ENCODE measurements at places on chromosomes 2 and 18.
A peak's percentile ranks its signal among the peaks of the same experiment; 100 is the strongest.

GRCh38 chr18:34977838-34978532, 63.2 kb upstream of the MAPRE2 start:
- peak; percentile 21 for DNase-seq

- no peak for DNase-seq
Observed at GRCh38 chr2:133837441-133838094, 269.3 kb upstream of the NCKAP5 start.

GRCh38 chr18:42196651-42197050, 241.6 kb downstream of the PIK3C3 start:
- DNase-seq: no peak

DNA sequence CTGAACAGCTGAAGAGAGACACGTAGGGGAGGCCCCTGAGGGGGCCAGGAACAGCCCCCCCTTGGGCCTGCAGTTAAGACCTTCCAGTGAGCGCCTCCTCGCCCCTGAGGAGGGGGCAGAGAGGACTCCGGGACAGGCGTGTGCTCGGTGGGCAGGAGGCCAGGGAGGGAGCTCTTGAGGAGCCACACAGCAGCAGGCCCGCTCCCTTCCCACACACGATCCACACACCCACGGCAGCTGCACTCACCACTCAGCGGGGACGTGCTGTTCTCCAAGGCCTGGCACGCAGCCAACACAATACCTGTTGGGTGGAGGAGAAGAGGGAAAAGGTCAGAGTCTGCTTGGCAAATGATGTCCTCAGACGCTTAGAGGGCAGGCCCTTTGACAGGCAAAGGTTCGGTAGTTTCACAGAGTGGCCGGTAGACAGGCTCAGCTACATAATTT, 39.0 kb downstream of the TGFA start:
- no peak for DNase-seq

DNA sequence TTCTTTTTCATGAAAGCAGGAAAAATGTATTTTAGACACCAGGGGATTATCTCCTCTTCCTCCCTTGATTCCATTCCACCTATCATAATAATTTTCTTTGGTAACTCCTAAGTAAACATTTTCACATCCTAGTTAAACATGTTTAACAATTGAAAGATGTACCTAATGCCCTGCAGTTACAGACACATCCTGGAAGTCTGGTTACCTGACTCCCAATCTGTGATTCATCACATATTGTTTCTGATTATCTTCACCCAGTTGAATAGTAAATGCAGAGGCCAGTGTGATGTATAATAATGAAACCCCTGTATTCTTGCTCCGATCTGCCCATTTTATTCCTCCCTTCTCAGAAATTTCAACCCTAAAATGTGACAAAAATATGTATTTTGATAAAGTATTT, 1237.6 kb upstream of the LRRTM1 start:
- DNase-seq: no peak

GRCh38 chr2:161146996-161147395, 13.2 kb upstream of the TANK start:
- DNase-seq: no peak

- no peak for DNase-seq
Observed at GRCh38 chr2:161414042-161415033, 1.8 kb upstream of the TBR1 start.

GRCh38 chr2:95310216-95310615, 13.1 kb downstream of the KCNIP3 start:
- no peak for DNase-seq
